ENCODE measurements at places on chromosomes 6 and 20.
A peak's percentile ranks its signal among the peaks of the same experiment; 100 is the strongest.

- DNase-seq, result no peak
Observed at GRCh38 chr6:28586324-28586723, 60.6 kb downstream of the GPX5 start.

- DNase-seq, result no peak
Observed at GRCh38 chr20:36279362-36279761, 26.8 kb upstream of the DLGAP4 start.

DNA sequence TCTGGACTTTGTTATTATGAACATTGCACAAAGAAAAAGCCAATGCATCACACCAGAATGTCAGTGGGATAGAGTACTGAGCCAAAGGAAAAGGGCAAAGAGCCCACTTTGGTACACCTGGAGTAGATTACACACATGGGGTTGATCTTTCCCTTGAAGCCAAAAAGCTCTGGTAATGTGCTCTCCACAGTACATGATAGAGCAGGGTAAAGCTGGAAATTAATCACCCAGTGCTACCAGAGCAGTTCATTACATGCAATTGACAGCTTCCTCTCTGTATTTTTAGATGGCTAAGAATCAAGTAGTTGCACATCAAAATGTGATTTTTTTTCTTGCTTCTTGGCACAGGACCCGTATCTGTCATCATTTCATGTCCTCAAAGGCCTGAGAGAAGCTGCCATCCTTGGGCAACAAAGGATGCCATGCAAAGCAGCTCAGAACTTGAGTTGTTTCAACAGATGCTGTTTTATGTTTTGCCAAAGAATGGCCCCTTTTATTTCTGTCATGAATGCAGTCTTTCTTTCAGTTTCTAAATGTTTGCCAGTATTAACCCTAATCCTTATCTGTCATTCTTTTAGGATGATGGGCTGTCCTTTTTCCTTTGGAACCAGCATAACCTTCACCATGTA is 88.1 kb downstream of the HDGFL1 start:
- no peak for DNase-seq

GRCh38 chr20:5039255-5039657 is 37.9 kb upstream of the SLC23A2 start:
- DNase-seq, result no peak

DNA sequence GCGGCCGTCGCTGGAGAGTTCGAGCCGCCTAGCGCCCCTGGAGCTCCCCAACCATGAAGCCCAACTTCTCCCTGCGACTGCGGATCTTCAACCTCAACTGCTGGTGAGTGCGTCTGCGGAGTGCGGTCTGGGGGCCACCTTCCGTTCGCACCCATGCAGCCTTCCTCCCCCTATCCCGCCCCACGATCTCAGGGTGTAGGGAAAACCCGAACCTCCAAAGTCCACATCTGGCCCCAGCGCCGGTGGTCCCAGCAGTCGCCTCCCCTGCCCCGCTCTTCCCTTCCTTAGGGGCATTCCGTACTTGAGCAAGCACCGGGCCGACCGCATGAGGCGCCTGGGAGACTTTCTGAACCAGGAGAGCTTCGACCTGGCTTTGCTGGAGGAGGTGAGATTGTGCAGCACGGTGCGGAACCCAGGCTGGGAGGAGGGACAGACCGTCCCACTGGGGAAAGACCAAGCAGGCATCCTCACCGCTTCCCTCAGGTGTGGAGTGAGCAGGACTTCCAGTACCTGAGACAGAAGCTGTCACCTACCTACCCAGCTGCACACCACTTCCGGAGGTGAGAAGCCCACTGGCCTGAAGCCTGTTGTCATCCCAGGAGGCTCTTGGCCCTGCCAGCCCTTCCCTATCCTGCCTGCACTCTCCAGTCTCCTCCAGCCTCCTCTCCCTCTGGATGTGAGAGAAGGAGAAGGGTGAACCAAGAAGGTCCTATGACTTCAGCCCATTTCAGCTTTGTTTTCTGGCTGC is 719 bp downstream of the SMPD2 start:
- peak; percentile 68 for DNase-seq

DNA sequence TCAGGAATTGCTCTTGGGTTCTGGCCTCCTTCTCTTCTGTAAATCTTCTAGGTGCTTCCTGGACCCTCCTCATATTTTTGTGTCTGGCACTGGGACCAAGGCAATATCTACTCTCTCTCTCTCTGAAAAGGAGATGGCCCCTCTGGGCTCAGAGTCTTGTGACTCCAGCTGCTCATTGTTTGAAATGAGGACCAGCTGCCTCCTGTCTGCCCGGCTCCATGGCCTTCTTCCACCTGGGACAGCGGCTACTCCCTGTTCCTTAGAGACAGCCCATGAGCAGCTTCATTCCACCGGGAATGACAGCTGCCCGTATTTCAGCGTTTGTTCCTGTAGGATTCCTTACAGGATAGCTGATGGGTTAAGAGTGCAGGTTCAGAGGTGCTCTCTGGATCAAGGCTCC is 2.9 kb downstream of the TGM3 start:
- DNase-seq, result no peak

GRCh38 chr6:163457637-163458561 is 43.4 kb downstream of the QKI start:
- DNase-seq, result peak; percentile 87

- DNase-seq, result peak; percentile 6
Observed at GRCh38 chr6:50145125-50145524, 95.4 kb upstream of the DEFB112 start.
